ENCODE measurements at places on chromosomes 2 and 18.

GRCh38 chr18:76350134-76351025, 144.7 kb downstream of the ZNF516 start:
- DNase-seq: no peak

DNA sequence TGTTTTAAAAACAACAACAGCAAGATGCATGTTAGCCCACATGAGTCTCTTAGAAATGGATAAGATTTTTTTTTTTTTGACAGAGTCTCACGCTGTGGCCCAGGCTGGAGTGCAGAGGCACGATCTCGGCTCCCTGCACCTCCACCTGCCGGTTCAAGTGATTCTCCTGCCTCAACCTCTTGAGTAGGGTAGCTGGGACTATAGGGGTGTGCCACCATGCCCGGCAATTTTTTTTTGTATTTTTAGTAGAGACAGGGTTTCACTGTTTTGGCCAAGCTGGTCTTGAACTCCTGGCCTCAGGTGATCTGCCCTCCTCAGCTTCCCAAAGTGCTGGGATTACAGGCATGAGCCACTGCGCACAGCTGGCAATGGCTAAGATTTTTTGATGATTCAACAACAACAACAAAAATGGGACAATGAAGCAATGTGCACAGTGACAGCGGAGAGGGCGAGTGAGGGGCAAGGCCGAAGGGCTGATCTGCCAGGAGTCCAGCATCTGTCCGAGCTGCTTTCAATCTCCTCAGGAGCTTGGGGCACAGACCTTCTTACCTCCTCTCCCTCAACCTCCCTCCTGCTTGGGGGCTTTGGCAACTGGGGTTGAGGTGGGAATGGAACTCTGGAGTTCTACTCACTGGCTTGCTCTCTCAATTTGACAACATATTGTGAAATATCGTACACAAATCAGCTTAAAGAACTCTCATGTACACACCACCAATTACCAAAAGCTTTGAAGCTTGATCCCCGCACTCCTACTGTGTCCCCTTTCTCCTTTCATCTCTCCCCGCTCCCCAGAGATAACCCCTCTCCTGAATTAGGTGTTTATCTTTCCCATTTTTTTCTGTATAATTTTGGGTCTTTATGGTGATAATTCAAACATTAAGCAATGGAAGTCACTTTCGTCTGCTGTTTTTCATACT, 3.4 kb downstream of the ABCG8 start:
- DNase-seq: no peak

DNA sequence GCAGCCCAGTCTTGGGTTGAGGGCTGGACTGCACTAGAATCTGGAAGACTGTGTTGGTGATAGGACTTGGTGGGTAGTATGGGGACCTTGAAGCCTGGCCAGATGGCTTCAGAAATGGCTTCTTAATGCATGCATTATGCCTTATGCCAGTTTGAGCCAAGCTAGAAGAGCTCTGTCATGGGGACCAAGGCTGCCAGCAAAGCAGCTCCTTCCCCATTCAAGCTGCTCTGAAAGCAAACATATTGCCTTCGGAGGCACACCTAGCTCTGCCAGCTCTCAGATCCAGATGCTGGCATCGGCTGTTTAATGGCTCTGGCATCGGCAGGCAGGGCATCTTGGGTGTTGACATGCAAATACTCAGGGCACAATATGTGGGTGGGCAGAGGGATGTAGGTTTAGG, 59.0 kb upstream of the IGFBP5 start:
- DNase-seq: no peak

- DNase-seq: no peak
These were observed 27.0 kb downstream of the SKA1 start for GRCh38 chr18:50401888-50402287.

DNA sequence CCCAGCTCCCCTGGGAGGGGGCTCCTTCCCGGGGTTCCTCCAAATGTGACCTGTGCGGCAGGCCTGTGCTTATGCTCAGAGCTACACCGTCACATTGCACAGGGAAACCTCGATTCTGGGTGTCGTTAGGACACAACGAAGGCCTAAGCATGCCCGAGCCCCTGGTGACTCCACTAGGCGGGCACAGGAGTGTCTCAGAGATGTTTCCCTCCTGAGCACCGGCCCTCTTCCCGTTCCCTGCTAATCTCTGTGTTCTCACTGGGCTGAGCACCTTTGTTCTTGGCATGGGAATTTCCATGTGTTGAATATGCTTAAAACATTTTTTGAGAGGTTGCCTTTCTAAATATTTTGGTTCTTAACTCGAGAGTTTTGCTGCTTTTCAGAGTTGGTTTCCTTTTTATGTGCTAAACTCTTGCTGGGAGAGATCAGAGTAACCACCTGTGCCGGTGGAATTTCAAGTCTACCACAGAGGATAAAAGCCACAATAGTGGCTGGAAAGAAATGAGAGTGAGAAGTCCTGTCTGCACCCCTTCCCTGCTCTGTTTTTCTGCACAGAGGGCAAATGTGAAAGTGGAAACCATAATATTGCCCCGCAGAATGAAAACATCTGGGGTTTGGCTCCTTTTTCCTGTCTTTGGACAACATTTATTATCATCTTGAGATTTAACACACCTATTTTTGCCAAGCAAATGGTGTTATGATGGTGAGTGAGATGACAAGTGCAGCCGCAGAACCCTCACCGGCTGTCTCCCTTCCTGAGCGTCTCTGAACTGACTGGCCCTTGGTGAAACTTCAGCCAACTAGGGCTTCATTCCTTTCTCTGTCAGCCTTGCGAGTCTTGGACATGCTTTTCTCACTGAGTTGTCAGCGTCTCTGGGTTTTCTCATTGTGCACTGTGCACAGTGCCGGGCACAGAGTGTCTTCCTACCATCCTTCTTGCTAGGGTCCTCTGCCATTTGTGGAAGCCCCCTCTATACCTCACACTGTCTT, 154.1 kb downstream of the VAPA start:
- no peak for DNase-seq

DNA sequence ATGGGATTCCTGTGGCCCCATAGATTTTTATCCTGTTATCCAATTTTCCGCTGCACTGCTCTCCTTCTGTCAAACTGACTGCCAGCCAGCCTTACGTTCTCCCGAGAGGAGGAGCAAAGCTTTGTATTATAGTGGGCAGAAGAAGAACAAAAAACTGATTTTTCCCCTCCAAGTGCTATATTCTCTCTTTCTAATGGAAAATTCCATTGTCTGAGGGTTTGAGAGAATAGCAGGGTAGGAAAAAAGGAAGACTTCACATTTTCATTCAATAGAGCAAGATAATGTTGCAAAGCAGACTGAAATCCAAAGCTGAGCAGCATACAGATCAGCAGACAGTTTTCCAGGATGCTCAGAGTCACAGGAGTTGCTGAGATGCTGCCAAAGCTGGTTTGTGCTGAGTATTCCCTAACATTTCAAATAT, 238.0 kb downstream of the UBE2E3 start:
- no peak for DNase-seq

DNA sequence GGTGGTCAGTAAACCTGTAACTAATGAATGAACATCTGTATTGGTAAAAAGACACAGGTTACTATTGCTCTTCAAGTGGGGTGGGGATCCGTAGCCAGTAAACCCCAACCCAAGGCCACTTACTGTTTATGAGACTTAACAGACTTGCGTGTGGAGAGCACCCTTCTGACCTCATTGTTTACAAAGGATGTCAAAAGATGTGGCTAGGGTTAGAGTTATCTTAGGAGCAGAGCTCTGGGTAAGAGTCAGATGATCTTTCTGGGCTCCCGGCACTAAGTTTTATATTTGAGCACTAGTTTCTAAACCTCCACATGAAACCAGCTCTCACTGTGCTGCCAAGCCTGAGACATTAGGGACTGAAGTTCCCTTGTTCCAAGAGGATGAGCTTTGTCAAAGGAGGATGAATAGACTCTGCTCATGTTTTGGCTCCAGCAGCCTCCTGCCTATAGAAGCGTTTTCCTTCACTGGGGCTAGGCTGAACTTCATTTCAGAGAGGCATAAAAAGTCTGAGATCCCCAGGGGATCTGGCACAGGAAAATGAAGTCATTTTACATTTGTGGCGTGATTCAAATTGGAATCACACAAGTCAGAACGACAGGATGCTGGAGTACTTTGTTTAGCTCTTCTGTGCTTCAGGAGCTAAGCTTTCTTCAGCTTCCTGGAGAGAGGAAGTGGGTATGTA, 403.1 kb upstream of the TRIB2 start:
- DNase-seq: no peak

- no peak for DNase-seq
These were observed 4.4 kb upstream of the RFX8 start for GRCh38 chr2:101479328-101479727.

- no peak for DNase-seq
These were observed 300.4 kb upstream of the FANCL start for GRCh38 chr2:58541511-58541910.

- DNase-seq: no peak
These were observed 44.6 kb downstream of the HAUS1 start for GRCh38 chr18:46148810-46149209.

DNA sequence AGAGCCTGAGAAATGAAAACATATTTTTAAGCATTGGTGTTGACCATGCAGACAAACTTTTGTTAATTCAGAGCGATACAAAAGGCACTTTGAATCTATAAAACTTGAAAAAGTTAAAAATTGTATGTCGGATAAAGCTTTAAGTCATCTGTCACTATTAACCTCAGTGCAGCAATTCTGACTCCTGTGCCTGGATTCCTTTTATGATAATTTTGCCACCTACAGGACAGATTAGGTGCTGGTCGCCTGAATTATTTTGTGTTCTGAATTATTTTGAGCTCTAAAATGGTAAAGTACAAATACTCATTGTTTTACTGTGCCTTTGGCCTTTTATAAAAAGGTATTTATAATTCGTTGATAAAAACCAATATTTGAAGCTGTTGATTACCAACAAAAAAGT, 19.4 kb upstream of the RNF138 start:
- DNase-seq: no peak

- DNase-seq: no peak
These were observed 170.6 kb upstream of the SPHKAP start for GRCh38 chr2:228352048-228352447.

DNA sequence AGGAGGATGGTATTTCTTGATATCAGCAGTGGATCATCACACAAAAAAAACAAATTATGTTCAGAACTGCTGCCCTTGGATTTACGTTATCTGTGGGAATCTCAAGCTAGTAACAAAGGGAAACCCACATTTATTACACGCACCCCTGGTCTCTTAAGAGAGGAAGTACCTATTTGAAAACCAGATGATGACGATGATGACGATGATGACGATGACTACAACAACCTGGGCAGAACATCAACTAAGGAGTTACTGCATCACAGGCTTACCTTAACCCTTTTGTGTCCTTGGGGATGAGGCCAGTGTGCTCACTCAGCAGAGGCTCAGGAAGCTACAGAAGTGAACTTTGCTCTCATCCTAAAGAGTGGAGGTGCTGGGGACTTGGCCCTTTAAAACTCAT, 169.4 kb downstream of the FSHR start:
- DNase-seq: no peak

- DNase-seq: no peak
These were observed 42.2 kb downstream of the TTC32 start for GRCh38 chr2:19859565-19859964.

DNA sequence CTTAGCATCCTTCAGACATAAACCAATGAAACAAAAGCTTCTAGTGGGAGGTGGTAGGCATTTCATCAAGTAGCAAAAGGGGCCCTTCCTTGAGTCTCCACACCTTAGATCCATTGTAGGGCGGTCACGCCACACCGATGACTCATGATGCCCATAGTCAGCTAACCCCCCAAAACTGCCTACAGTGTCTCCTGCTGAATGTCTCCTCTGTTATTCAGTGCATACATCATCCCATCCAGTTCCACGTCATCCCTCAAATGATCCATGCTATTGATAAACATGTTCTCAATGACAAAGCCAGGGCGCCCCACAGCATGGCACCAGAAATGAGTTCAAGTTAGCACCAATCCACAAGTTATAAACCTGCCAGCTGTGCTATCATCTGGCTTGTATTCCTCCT, 57.4 kb upstream of the ACKR3 start:
- DNase-seq: no peak

- DNase-seq: no peak
These were observed 18.1 kb downstream of the ARHGAP28 start for GRCh38 chr18:6747646-6748045.

DNA sequence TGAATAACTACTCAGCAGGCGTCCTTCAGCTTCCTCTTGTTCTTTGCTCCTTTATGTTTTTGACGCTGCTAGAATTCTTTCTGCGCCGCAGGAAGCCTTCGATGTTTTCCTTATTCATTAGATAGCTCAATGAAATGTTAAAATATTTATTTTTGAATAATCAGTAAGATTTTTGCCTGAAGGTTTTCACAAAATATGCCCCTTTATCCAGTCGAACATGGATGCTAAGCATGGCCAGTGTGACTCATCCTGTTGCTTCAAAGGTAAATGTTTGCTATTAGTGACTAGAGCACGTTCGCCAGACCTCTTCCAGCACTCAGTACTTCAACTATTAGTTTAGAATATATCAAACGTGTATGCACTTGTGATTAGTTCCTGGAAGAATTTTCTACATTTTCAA, 7.6 kb upstream of the MEIS1 start:
- DNase-seq: no peak

DNA sequence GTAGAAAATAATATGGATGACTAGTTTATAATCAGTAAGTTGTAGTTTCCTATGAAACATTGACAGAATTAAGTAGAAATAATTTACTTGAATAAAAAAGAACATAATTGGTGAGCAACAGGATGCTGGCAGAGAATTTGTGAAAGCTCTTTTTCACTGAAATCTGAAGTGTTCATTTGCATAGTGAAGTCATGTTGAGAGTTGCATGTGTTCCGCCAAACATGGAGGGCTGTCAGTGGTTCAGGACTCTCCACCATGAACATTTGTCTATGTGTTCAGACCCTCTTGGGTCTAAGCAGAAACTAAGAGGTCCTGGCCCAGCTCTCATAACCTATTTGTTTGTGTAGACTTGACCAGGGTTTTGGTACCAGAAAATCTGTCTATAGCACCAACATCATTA, 182.5 kb upstream of the LINC00305 start:
- DNase-seq: no peak

- DNase-seq: no peak
These were observed 107.0 kb upstream of the ZC3H15 start for GRCh38 chr2:186379052-186379451.

DNA sequence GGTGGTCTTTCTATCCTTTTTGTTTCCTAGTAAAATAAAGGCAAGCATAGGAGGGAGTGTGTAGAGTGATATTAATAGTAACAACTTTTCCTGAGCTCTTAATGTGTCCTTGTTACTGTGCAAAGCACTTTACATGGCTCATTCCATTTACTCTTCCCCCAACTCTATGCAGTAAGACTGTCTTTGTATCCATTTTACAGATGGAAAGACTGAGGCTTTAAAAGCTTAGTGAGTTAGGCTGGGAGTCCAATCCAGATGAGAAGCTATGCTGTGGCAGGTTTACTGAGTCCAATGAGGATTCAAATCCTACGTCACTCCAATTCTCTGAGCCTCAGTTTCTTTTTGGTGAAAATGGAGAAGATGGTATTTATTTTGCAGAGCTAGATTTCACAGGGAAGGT, 77.4 kb downstream of the NRP2 start:
- DNase-seq: no peak

DNA sequence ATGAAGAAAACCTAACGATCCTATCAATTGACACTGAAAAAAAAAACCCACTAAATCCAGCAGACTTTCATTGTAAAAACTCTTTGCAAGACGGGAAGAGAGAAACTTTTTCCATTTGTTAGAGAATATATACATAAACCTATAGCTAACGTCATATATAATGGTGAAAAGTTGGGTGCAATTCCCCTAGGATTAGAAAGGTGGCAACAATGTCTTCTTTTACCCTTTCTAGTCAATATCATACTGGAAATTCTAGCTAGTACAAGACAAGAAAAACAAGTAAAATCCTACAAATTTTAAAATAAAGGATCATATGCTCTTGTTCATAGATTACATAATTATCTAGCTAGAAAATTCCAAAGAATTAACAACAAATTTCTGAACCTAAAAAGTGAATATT, 1596.5 kb upstream of the LRRTM1 start:
- DNase-seq: no peak

All from glomerular endothelial cell (primary cell).